Activated CD4-positive, alpha-beta T cell treated with anti-CD3 and anti-CD28 coated beads, Interleukin-2, amount 50 U/mL, for 4 hours (primary cell): ENCODE measurements at places on chromosomes 5 and 9.

DNA sequence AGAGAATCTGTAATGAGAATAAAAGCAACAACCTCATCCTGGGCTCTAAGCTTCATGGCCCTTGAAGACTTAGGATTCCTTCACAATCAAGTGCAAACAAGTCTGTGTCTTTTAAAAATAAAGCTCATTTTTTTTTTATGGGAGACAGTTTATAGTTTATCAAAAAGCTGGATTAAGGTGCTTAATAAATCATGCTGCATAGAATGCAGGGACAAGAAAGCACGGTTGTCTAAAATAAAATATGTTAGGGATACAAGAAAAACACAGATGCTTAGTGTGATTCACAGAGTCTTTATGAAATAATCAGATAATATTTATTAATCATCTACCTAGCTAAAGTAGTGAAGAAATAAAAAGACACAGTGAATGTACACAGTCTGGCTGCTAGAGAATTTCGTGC lies 2045.9 kb upstream of the WWC1 start:
- DNase-seq = no peak

DNA sequence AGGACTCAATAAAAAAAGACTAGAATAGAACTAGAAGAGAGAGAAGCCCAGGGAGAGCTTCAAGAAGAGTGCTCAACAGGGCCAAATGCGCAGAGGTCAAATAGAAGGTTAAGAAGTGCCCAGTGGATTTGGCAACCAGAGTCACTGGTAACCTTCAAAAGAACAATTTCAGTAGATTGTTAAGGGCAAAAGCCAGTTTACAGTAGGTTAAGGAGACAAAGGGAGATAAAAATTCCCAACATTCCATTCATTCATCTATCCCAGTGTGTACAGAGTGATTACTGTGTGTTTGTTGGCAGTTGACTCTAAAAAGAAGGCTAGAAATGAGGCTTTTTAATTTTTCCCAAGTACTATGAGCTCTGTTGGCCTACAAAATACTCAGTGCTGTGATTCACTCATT lies 69.4 kb downstream of the RIGI start:
- no peak for DNase-seq

- DNase-seq = no peak
Observed at GRCh38 chr5:14168144-14168792, 25.1 kb downstream of the TRIO start.

DNA sequence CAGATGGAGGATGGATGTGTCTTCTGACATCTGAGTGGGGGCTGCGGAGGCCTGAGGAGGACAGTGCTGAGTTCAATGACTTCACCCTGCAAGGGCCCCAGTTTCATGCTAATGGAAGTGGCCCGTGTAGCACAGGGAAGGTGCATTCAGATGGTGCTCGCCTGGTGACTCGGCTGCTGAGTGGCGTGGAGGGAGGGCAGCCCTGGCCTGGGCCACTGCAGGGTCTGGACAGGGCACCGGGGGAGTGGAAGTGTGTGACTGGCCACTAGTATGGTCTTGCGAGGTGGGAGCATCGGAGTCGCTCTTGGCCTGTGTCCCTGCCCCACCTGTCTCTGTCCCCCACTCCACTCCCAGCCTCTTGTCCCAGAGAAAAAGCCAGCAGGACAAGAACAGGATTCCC lies 1.7 kb upstream of the SLC9A3 start:
- DNase-seq = no peak

GRCh38 chr5:39473156-39473775 lies 48.5 kb upstream of the DAB2 start:
- no peak for DNase-seq
